ENCODE measurements at places on chromosomes 11 and 22.

- no peak for DNase-seq
Measured at GRCh38 chr11:2377511-2378443, 667 bp downstream of the CD81 start.

- no peak for DNase-seq
Measured at GRCh38 chr22:36830601-36831000, 13.8 kb upstream of the PVALB start.

GRCh38 chr11:12263141-12263693 lies 114.2 kb upstream of the PARVA start:
- DNase-seq, result no peak

- no peak for DNase-seq
Measured at GRCh38 chr11:104665641-104666040, 232.6 kb downstream of the CASP12 start.

GRCh38 chr11:119372260-119373058 lies 9.0 kb downstream of the USP2 start:
- no peak for DNase-seq

GRCh38 chr11:10051868-10052586 lies 242.0 kb downstream of the SBF2 start:
- no peak for DNase-seq

DNA sequence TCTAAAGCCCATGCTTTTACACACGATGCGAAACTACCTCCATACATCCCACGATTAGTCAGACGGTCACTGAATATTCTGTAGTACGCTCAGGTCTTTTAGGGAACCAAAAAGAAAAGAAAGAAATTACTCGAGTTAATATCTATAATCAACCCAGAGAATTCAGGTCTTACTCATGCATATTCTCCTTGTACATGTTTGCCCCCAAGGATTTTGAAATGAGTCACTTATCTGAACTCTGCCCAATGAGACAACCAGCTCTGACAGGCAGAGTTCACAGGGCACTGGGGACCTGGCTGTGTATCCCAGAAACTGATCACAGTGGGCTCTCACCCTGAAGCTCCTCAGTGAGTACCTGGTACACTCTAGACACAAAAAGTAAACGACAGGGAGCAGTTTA lies 29.2 kb downstream of the RASSF10 start:
- DNase-seq, result no peak

- no peak for DNase-seq
Measured at GRCh38 chr11:128667873-128668272, 26.0 kb upstream of the FLI1 start.

DNA sequence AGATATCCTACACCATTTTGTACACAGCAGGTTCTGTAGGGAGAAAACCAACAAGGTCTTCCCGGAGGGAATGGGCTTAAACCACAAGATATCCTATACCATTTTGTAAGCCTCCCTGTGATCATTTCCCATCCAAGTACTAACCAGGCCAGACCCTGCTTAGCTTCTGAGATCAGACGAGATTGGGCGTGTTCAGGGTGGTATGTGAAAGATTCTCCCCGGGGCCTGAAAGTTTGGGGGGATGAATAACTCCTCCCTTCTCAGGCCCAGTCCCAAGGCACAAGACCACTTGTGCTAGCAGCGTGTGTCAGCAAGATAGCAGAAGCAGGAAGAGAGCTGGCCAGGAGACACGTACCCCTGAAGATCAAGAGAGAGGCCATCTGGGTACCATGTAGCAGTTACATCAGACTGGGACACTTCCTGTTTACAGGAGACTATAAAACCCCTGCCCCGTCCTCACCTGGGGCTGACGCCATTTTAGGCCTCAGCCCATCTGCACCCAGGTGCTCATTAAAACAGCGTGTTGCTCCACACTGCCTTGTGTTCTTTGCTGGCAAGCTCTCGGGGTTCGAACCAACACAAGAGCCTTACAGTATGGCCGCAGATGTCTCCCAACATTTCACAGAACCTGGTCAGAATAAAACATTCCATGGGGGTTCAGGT lies 17.3 kb downstream of the MIF start:
- DNase-seq, result no peak

GRCh38 chr11:116107229-116107628 lies 603.0 kb upstream of the CADM1 start:
- DNase-seq, result no peak

GRCh38 chr11:85913513-85913912 lies 58.3 kb downstream of the CCDC83 start:
- no peak for DNase-seq

- DNase-seq, result no peak
Measured at GRCh38 chr22:47094861-47095330, 332.4 kb downstream of the TBC1D22A start.

- DNase-seq, result peak; percentile 52
Measured at GRCh38 chr22:39545386-39546365, 13.1 kb upstream of the RPS19BP1 start.

DNA sequence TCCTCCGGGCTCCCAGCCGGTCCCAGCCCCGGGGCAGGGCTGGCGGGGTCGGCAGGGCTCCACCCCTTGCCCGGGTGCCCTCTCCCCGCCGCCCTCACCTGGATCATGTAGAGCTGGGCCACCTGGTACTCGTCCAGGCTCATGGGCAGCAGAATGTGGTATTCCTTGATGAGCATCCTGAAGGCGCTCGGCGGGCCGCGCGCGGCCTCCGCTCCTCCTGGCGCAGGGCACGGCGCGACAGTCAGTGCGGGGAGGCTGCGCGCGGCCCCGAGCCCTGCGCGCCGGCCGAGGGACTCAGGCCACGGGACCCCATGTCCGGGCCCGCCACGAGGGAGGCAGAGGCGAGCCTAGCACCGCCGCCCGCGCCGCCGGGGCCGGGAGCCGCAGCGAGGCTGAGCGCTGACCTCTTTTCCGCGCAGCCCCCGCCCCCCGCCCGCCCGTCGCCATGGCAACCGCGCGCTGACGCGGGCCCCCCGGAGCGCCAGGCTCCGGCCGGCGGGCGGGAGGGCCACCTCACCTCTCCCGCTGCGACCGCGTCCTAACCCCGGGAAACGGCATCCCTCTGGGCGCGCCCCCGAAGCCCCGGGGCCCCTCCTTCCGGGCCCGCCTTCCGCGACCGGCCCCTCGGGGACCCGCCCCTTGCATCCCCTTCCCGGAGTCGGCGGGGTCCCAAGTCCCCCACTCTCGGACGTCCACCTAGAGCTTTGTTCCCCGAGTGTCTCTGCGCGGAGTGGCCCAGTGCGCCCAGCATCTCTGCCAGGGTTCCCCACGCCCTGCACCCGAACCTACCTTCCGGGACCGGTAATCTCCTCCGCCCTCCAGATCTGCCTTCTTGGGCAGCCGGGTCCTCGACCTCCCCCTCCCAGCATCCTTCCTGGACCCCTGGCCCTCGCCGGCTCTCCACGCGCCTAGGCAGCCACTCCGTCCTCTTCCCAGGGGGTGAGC lies 886 bp downstream of the PITPNM1 start:
- DNase-seq, result no peak

GRCh38 chr11:126136507-126136906 lies 73.8 kb upstream of the CDON start:
- no peak for DNase-seq

- DNase-seq, result no peak
Measured at GRCh38 chr22:45478108-45478771, 24.4 kb upstream of the FBLN1 start.

DNA sequence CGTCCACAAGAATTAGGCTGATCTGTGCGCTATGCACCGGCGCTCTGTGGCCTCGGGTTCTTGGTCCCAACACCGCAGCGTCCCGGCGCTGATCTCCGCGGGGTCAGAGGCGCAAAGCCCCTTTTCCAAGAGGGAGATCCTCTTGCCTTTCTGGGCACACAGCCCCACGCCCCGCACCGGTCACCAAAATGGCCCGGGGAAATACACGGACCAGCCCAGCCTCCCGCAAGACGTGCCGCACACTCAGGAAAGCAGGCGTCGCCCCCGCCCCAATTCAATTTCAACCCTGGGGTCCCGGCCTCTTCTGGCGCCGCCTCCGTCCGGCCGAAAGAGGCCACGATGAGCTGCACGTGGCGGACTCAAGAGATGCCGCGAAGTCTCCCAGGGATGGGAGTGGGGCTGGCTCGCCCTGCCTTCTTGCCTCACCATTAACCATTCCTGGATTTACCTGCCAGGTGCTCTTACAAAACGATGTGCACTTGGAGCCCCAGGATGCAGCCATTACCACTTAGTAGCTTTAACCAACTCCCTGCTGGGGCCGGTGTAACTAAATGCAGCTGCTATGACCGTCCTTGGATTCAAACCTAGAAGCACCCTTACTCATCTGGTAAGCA lies 10.5 kb downstream of the PIWIL3 start:
- DNase-seq, result no peak

GRCh38 chr11:130414107-130415080 lies 14.0 kb downstream of the ADAMTS8 start:
- no peak for DNase-seq

DNA sequence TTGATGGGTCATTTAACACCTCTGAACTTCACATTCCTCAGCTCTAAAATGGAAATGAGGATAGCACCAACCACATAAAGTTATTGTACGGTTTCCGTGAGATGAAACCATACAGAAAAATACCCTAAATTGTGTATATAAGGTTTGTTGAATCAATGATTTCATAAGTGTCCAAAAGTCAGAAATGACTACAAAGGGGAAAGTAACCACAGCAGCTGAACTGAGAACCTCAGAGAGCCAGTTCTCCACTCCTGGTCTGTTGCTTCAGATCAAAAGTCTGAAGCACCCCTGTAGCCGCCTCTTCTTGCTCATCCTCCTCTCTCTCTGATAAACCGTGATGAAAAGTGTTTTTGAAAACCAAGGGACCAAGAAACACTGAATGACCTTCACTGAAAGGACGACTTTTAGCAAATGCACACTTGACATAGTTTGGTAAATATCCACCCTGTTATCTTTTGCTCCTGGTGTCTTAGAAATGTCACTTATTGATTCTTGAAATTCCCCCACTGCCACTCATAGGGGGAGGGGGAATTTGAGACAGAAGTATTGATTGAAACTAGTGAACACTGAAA lies 194.5 kb downstream of the NAV2 start:
- DNase-seq, result no peak

- no peak for DNase-seq
Measured at GRCh38 chr11:48063424-48063978, 83.1 kb downstream of the PTPRJ start.

DNA sequence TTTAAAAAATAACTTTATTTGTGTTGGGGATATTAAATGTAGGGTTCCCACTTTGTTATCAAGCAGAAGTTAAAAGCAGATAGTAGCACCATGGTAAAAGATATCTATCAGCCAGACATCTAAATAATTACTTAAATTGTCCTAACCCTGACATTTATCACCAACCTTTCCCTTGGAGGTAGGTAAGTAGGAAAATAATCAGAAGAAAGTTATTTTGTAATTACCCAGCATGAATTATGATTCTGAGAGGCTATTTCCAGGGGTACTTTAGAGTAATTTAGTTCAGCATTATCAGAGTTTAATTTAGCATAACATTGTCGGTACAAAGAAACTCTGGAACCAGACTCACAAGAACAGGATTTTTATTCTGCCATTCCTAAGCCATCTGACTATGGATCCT lies 23.2 kb upstream of the LRRC55 start:
- no peak for DNase-seq

GRCh38 chr22:20013382-20013871 lies 3.2 kb downstream of the ARVCF start:
- no peak for DNase-seq

DNA sequence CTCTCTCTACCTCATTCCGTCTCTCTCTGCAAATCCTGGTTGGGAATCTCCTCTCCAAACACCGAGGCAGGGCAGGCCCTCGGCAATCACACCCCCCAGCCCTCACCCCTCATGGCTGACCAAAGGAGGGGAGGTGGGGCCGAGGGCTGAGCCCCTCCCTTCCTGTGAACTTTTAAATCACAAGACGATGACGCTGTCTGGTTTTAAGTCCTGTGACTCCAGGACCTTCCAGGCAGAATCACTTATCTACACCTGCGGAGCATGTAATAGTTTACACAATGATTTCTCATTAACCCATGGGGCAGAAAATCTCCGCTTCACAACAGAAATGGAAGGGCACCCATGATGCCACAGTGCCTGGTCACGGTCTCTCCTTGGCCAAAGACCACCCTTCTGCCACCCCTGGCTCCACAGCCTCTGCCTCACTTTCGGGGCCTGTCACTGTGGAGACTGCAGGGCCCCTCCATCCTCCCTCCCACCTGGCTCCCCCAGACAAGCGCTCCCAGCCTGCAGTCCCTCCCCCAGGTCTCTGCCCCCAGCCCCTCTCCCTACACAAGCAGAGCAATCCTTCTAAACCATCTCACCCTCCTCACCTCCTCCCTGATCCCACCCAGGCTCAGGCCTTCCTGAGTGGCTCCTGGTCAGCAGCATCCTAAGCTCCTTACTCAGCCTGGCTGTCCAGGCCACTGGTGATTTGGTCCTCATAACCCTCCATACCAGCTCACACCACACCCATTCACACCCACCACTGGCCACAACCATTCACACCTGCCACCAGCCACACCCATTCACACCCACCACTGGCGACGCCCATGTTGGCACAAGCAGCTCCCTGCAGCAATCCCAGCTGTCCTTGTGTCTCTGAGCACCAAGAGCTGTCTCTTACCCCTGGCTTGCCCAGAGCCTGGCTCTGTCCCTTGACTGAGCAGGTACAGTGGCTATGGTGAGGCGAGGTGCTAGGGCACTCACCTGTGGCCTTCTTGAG lies 30.7 kb upstream of the ARFGAP3 start:
- no peak for DNase-seq

DNA sequence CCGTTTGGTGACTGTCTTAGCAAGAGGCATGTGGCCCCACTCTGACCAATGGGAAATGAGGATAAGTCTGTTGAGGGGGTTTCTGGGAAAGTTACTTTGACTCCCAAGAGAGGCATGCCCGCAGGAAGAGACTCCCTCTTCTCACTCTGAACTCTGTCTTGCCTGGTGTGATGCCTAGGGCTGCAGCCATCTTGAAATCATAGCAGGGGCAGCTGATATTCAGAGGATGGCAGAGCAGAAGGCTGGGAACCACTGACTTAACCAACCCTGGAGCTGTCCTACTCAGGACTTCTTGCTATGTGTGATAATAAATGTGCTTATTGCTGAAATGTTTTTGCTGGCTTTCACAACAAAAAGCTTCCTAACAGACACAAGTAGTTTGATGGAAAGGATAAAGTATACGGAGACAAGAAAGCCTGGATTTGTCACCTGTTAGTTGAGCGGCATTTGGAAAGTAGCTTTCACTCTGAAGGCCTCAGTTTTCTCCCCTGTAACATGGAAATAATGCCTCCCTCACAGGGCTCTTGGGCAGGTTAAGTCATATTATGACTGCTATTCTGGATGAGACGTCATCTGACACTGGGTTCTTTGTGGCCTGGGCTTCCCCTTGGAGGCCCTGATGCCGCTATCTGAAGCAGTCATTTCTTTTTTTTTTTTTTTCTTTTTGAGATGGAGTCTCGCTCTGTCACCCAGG lies 128.5 kb downstream of the CEP164 start:
- no peak for DNase-seq

- DNase-seq, result no peak
Measured at GRCh38 chr11:111006227-111006626, 239.3 kb upstream of the POU2AF2 start.
